ENCODE measurements at places on chromosomes 5 and 9. TPM values are rescaled to one million over a fixed set of nuclear protein-coding genes. Genes with fewer than 3 reads are reported as not detected.

KLHL9 gene
- 71.7 TPM for total RNA-seq

TSSK1B gene
- total RNA-seq, result under 0.01 TPM

LHX3 gene
- not detected for total RNA-seq

SHOC1 gene
- total RNA-seq, result not detected

LRRC70 gene
- total RNA-seq, result 3.7 TPM

DBH gene
- total RNA-seq, result under 0.01 TPM

LCN9 gene
- not detected for total RNA-seq

GABBR2 gene
- 39.9 TPM for total RNA-seq

C5orf52 gene
- total RNA-seq, result not detected
